T-cell (primary cell): ENCODE measurements at places on chromosomes 16 and 17.
A peak's percentile ranks its signal among the peaks of the same experiment; 100 is the strongest.

DNA sequence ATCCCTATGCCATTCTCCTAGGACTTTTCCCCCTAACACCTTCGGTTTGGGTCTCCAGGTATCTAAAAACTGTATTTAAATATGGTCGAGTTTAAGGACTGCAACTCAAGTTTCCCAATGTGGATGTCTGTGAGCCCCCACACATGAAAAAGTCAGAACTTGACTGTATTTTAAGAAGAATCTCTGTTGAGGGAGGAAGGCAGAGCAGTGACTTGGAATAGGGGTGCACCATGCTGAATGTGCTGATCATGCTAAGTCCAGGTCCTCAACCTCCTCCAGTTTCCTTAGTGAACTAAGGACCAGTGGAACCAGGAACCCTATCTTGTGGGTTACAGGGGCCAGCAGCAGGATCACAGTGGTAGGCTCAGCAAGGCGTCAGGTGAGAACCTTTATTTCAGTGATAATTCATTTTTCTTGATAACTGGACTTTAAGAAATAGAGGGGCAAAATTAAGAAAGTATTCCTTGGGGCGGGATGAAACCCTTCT is 19.5 kb downstream of the GRB7 start:
- no peaks in the 10 kb centered on the region for H3K27me3 ChIP-seq
- peak overlapping the region; percentile 98 for H3K27ac ChIP-seq
- H3K4me1 ChIP-seq = peaks cover 33% of the 10 kb centered on the region
- H3K36me3 ChIP-seq = peaks cover 9% of the 10 kb centered on the region
- no peak overlapping the region for H3K4me3 ChIP-seq

DNA sequence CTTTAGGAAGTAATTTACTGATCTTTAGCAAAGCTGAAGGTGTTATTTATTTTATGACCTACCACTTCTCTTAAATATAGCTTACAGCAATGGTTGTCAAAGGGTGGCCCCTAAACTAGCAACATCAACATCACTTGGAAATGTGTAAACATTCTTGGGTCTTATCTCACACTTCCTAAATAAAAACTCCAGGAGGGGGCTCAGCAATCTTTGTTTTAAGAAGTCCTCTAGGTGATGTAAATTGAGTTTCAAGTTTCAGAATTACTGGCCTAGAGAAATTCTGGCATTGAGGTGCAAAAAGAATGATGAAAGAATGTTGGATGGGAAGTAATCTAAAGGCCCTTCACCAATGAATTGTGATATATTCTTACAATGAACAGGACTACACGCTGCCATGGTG is 142.3 kb downstream of the HS3ST4 start:
- peaks cover 9% of the 10 kb centered on the region for H3K27me3 ChIP-seq
- no peaks in the 10 kb centered on the region for H3K36me3 ChIP-seq
- DNase-seq = no peak
- no peak overlapping the region for H3K27ac ChIP-seq
- H3K4me3 ChIP-seq = no peak overlapping the region

DNA sequence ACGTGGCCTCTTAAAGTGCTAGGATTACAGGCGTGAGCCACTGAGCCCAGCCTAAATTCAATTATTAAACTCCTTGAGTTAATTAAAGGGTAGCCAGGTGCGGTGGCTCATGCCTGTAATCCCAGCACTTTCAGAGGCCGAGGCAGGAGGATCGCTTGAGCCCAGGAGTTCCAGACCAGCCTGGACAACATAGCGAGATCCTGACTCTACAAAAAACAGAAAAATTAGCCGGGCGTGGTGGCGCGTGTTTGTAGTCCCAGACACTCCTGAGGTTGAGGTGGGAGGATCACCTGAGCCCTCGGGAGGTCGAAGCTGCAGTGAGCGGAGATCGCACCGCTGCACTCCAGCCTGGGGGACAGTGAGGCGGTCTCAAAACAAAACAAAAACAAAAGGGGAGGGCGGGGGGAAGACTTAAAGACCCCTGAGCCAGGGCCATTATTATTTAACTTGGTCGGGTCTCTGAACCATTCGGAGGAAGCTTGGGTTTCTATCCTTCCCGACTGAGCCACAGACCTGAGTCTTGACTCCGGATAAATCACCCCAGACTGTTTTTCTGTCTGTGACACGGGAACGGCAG is 19.5 kb downstream of the BCL7C start:
- H3K27ac ChIP-seq = peak overlapping the region; percentile 89
- H3K36me3 ChIP-seq = no peaks in the 10 kb centered on the region
- no peaks in the 10 kb centered on the region for H3K27me3 ChIP-seq
- H3K4me1 ChIP-seq = peaks cover 16% of the 10 kb centered on the region
- DNase-seq = no peak
- H3K4me3 ChIP-seq = peak overlapping the region; percentile 85

DNA sequence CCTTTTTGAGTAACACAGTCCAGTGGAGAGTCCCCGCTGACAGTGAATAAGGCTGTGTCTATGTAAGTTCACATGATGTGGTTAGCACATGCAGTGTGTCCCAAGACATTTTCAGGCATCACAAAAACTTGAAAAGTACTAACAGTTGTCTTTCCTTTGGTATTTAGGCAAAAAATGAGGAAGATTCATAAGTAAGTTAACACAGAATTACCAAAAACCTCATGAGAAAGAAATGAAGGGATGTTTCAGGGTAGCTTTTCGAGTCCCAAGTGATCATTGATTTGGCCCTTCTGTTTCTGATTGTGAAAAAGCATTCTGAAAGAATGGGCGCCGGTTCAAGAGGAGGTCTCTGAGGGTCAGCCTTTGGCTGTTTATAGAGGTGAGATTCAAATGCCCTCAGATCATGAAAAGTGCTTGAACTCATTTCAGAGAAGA is 529 bp upstream of the ASPA start:
- no peak overlapping the region for H3K27ac ChIP-seq
- peaks cover 5% of the 10 kb centered on the region for H3K27me3 ChIP-seq
- no peak overlapping the region for H3K4me3 ChIP-seq
- DNase-seq = no peak

- no peak overlapping the region for H3K27ac ChIP-seq
- no peak for DNase-seq
- H3K4me1 ChIP-seq = no peaks in the 10 kb centered on the region
- no peak overlapping the region for H3K4me3 ChIP-seq
Observed at GRCh38 chr17:35748979-35749378, 4.1 kb downstream of the GAS2L2 start.

GRCh38 chr17:63910096-63910495 is 962 bp downstream of the CSHL1 start:
- no peaks in the 10 kb centered on the region for H3K36me3 ChIP-seq
- no peak overlapping the region for H3K27ac ChIP-seq
- no peak for DNase-seq

DNA sequence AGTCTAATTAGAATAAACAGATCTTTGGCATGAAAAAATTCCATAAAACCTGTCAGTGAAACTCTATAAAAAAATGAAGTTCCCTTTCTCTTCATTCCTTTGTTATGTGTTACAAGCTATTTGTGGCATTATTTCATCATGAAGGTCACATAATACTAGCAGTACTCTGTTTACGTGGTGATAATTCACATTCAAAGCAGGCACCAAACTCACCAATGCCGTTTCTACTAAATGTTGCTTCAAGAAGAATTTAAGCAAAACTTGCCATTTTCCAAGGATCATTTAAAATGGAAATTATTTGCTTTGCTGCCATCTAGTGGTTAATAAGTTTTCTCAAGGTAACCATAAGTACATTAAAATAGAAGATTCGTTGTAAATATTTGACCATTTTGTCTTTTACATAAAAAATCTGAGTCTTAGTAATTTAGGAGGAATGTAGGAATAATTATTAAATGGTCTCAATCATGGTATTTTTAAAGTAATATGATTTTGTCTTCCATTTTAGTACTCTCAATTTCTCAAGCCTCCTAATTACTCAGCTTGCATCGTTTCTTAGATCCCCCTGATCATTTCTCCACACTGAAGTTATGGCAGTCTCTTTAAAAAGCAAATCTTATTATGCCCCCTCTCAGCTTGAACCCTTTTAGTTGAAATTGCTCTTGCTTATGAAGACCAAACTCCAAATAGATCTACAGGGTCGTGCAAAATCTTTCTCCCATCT is 80.8 kb downstream of the OMG start:
- H3K27ac ChIP-seq = no peak overlapping the region
- no peak for DNase-seq
- no peaks in the 10 kb centered on the region for H3K4me1 ChIP-seq
- H3K4me3 ChIP-seq = no peak overlapping the region

GRCh38 chr16:76910931-76911330 is 280.1 kb upstream of the MON1B start:
- no peak overlapping the region for H3K27ac ChIP-seq
- H3K27me3 ChIP-seq = no peaks in the 10 kb centered on the region
- H3K4me1 ChIP-seq = no peaks in the 10 kb centered on the region
- no peak overlapping the region for H3K4me3 ChIP-seq

DNA sequence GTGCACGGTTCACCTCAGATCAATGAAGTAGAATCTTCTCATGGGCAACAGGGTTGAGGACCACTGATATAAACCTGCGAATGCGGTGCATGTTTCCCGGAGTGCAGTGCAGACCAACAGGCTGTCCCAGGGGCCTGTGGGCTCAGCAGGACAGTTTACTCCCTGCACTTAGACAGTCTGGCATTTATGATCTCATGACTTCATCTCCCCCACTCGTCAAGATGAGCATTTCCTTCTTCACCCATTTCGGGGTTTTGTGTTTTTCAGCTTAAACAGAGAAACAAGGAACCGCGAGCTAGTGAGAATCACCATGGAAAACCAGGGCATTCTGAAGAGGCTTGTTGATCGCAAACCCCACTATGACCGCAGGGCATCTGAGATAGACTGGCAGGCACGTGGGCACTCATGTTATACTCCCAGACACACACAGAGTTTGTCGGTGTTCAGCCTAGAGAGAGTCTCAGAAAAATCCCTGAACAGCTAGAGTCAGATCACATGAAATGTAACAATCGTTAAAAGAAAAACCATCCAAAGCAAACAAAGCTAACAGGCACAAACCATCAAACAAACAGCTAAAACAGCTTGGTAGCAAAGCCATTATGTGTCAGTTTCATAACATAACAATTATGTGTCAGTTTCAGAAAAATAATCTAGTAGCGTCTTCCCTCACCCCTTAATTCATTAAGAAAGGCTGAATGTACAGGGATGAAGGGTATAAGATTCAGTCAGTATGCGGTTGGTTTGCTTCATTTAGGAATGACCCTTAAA is 2.9 kb downstream of the CFAP97D1 start:
- no peak overlapping the region for H3K4me3 ChIP-seq
- peaks cover 11% of the 10 kb centered on the region for H3K4me1 ChIP-seq
- DNase-seq = no peak
- no peaks in the 10 kb centered on the region for H3K36me3 ChIP-seq
- no peak overlapping the region for H3K27ac ChIP-seq

- H3K27ac ChIP-seq = peak overlapping the region; percentile 71
- H3K4me3 ChIP-seq = no peak overlapping the region
- peak; percentile 59 for DNase-seq
- no peaks in the 10 kb centered on the region for H3K27me3 ChIP-seq
- H3K36me3 ChIP-seq = no peaks in the 10 kb centered on the region
Observed at GRCh38 chr17:19502517-19502916, 31.1 kb upstream of the SLC47A1 start.
